ENCODE measurements at places on chromosomes 11 and 22.

- peak overlapping the region; percentile 62 for H3K27ac ChIP-seq
- peaks cover 10% of the 10 kb centered on the region for H3K36me3 ChIP-seq
- H3K27me3 ChIP-seq, result no peaks in the 10 kb centered on the region
- peaks cover 16% of the 10 kb centered on the region for H3K4me1 ChIP-seq
- peak; percentile 6 for DNase-seq
Observed at GRCh38 chr11:47641600-47642098, 710 bp downstream of the MTCH2 start.

- no peak overlapping the region for H3K27ac ChIP-seq
- H3K27me3 ChIP-seq, result no peaks in the 10 kb centered on the region
- no peak overlapping the region for H3K4me3 ChIP-seq
- H3K4me1 ChIP-seq, result peaks cover 23% of the 10 kb centered on the region
- H3K36me3 ChIP-seq, result no peaks in the 10 kb centered on the region
Observed at GRCh38 chr11:119619665-119620064, 109.3 kb downstream of the NECTIN1 start.

DNA sequence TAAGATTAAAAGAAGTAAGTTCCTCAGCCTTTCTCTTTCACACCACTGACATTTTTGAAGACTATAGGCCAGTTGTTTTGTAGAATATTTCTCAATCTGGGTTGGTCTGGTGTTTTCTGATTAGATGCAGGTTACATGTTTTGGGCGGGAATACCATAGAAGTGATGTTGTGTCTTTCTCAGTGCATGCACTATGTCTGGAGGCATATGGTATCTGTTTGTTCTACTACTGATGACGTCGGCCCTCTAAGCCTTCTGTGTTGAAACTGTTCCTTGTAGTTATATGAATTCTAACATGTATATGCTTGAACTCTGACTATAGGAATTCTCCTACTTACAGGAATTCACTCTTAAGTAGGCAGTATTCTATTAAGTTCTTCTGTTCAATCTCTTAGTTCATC, 21.6 kb downstream of the ZFTA start:
- no peaks in the 10 kb centered on the region for H3K27me3 ChIP-seq
- H3K4me3 ChIP-seq, result no peak overlapping the region
- peaks cover 18% of the 10 kb centered on the region for H3K36me3 ChIP-seq
- no peaks in the 10 kb centered on the region for H3K4me1 ChIP-seq
- H3K27ac ChIP-seq, result no peak overlapping the region

GRCh38 chr11:108734956-108735559, 70.2 kb downstream of the DDX10 start:
- peak; percentile 66 for DNase-seq
- H3K36me3 ChIP-seq, result peaks cover 5% of the 10 kb centered on the region
- peaks cover 17% of the 10 kb centered on the region for H3K4me1 ChIP-seq
- no peak overlapping the region for H3K4me3 ChIP-seq
- no peaks in the 10 kb centered on the region for H3K27me3 ChIP-seq

DNA sequence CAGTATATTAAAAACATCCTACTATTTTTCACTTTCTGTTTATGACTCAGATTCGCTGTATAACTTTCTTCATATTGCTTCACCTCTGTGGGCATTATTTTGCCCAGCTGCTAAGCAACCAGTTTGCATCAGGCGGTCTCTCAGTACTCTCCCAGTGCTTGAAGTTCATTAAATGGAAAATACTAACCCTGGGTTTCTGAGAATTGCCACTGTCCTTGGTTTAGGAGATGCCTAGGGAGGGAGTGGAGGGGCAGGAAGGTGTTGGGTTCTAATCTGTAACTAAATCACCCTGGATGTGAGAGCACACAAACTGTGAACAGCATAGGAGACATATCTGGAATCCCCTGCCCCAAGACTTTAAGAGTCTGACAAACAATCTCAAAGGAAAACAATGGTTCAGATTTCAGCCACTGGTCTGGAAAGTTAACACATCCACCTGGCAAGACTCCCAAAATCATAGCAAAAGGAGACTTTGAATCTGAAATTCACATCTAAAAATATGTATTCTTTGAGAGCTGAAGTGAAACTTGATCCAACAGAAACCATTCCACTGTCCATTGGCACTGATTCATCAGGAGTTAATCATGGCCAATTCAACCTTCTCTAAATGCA, 540.0 kb downstream of the SOX6 start:
- no peak overlapping the region for H3K4me3 ChIP-seq
- no peaks in the 10 kb centered on the region for H3K36me3 ChIP-seq
- H3K4me1 ChIP-seq, result no peaks in the 10 kb centered on the region
- H3K27me3 ChIP-seq, result no peaks in the 10 kb centered on the region

GRCh38 chr11:83990160-83990733, 704.1 kb upstream of the CCDC90B start:
- no peaks in the 10 kb centered on the region for H3K4me1 ChIP-seq
- no peak overlapping the region for H3K4me3 ChIP-seq
- no peak for DNase-seq
- no peaks in the 10 kb centered on the region for H3K36me3 ChIP-seq
- no peaks in the 10 kb centered on the region for H3K27me3 ChIP-seq

DNA sequence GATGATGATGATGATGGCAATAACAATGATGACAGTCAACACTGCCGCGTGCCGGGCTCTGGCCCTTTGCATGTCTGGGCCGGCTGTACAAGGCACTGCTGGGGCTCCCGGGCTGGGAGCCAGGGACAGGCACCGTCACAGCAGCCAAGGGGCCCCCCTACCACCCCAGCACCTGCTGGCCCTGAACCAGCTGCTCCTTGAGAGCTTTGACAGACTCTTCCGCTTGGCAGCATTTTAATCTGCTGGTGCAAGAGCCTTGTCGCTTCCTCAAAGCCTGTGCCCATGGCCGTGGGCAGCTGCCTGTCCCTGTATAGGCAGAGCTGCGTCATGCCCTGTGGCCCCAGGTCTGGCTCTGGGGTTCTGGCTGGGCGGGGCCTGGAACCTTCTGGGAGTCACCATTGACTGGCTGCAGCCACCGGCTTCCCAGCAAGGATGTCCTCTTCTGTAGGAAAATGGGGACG, 12.9 kb upstream of the MUC6 start:
- H3K4me3 ChIP-seq, result no peak overlapping the region
- DNase-seq, result no peak
- no peaks in the 10 kb centered on the region for H3K36me3 ChIP-seq
- H3K27me3 ChIP-seq, result no peaks in the 10 kb centered on the region
- no peak overlapping the region for H3K27ac ChIP-seq

- peaks cover 24% of the 10 kb centered on the region for H3K4me1 ChIP-seq
- no peak overlapping the region for H3K4me3 ChIP-seq
- no peaks in the 10 kb centered on the region for H3K27me3 ChIP-seq
- H3K36me3 ChIP-seq, result no peaks in the 10 kb centered on the region
- H3K27ac ChIP-seq, result no peak overlapping the region
Observed at GRCh38 chr11:65479184-65480145, 19.4 kb upstream of the MALAT1 start.

DNA sequence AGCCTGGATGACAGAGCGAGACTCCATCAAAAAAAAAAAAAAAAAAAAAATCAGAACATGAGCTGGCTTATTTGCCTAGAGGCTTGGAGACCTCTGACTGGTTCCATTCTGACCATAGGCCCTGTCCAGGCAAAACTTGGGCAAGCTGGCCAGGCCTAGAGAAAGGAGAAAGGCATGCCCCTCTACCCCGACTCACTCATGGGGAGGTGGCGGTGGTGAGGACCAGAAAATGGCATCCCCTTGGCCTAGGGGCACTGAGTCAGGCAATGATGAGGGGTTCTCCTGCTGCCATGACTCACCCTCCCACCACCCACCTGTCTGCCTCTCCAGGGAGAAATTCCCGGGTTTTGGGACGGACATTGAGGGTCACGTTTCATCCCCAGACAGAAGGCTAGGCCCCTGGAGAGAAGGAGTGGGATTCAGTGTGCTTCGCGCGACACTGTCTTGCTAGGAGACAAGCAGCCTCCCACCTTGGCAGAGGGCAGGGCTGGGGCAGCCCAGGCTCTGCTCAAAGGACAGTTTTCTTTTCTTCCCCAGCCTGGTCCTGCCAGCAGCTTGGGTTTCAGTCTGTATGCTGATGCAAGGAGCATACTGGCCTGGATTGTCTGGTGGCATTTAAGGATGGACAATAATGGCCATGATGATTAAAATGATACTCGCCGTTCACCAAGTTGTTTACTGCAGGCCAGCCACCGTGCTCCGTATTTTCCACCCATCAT, 17.2 kb downstream of the TOB2 start:
- H3K4me1 ChIP-seq, result no peaks in the 10 kb centered on the region
- no peaks in the 10 kb centered on the region for H3K36me3 ChIP-seq
- no peak for DNase-seq
- no peak overlapping the region for H3K4me3 ChIP-seq

GRCh38 chr11:116793772-116794097, 2.1 kb upstream of the APOA5 start:
- no peak overlapping the region for H3K4me3 ChIP-seq
- no peaks in the 10 kb centered on the region for H3K36me3 ChIP-seq
- H3K27me3 ChIP-seq, result no peaks in the 10 kb centered on the region

GRCh38 chr11:10117709-10118351, 176.2 kb downstream of the SBF2 start:
- peak; percentile 25 for DNase-seq
- peaks cover 22% of the 10 kb centered on the region for H3K4me1 ChIP-seq

DNA sequence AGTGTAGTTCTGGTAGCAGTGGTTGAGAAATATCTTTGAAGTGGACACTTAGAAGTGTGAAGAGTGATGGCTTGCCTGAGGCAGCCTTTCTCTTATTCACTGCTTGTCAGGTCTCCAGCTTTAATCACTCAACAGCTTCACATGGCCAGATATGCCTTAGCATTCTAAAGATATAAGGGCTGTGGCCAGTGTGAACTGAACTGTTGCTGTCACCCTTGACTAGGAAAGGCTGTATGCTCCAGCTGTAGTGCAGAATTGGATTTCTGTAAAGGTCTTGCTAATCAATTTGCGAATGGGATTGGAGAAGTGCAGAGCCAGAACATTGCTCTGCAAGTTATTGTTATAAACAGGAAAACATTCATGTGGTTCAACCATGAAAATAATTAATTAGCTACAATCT, 266.7 kb downstream of the TMEM135 start:
- no peak for DNase-seq
- no peak overlapping the region for H3K4me3 ChIP-seq
- H3K27me3 ChIP-seq, result no peaks in the 10 kb centered on the region
- no peak overlapping the region for H3K27ac ChIP-seq
- H3K4me1 ChIP-seq, result peaks cover 5% of the 10 kb centered on the region

- H3K4me1 ChIP-seq, result peaks cover 60% of the 10 kb centered on the region
- H3K36me3 ChIP-seq, result no peaks in the 10 kb centered on the region
- H3K4me3 ChIP-seq, result peak overlapping the region; percentile 66
- DNase-seq, result peak; percentile 62
- H3K27ac ChIP-seq, result peak overlapping the region; percentile 99
Observed at GRCh38 chr22:46066691-46067090, 83.6 kb upstream of the PPARA start.

Measured in PC-3 (cell line).